NCI-H526 treated with DMSO at 0.1 percent for 48 hours (cell line): ENCODE measurements at places on chromosomes 4 and X.

- DNase-seq = no peak
Observed at GRCh38 chr4:81398379-81398778, 73.3 kb downstream of the RASGEF1B start.

DNA sequence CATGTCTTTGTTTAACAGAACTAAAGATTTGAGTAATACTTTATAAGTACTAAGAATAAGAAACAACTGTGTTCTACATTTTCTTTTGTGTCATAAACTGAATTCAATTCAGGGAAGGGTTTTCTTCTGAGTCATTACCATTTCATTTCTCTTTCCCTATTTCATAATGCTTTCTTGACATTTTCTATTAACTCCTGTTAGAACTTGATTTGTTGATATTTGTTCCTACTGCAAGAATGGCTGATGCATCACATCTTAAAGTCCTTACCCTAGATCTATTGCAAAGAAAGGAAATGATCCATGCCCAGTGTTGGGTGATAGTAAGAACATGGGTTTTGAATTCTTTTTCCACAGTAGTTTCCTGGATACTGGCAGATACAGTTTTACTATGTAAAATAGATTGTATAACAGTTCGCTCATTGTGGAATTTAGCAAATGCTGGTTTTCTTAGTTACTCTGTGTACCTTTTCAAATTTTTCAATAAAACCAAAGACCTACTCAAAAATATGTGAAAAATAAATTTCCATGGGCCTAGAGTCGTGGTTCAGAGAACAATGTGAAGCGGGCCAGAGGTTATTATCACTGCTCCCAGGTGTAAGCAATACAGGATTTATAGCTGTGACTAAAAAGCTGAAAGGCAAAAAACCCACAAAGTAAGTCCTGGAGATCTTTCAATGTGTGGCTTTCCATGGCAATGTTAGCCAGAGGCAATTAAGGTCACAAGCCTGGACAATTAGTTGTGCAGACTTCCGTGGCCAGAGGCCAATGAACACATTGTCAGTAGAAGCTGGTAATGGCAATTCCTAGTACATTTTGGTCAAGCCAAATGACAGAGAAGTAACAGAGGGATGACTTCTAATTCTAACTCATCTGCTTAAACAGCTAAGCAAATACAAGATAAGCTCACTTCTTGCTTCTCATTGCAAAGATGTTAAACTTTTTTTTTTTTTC is 127.3 kb upstream of the FAT4 start:
- DNase-seq = no peak

DNA sequence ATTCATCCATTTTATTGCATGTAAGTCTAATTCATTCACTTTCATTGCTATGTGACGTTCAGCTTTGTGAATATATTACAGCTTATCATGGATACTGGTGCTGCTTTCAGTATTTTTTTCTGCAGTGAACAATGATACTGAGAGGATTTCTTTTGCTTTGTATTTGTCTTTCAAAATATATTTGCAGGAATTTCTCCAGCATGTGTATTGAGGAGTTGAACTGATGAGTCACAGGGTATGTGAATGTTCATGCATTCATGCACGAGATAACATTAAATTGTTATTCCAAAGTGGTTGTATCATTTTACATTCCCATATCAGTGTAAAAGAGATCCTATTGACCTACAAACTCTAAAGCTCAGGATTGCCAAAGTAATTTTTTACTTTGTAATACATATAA is 283.8 kb upstream of the ARSJ start:
- no peak for DNase-seq

DNA sequence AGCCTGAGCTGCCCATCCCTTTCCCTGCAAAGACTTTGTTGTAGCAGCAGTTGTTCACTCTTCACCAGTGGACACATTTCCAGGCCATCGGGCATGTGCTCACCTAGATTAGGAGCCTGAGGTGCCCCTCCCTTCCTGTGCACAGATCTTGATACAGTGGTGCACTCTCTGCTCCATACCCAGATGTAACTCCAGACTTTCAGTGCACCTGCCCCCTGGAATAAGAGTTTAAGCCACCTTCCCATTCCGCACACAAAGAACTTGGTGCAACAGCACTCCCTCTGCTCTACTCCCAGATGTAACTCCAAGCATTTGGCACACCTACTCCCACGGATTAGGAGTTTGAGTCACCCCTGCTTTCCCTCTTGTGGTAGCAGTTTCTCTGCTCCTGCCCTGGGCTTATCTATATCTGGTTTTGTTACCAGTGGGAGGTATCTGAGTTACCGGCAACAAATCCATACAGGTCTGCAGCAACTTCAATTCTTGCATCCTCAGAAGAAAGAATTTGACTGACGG is 36.0 kb upstream of the PLK4 start:
- no peak for DNase-seq

- no peak for DNase-seq
Observed at GRCh38 chr4:150950657-150951288, 64.3 kb downstream of the LRBA start.

- DNase-seq = no peak
Observed at GRCh38 chr4:152508386-152508785, 27.5 kb downstream of the FBXW7 start.

- DNase-seq = no peak
Observed at GRCh38 chrX:103220511-103221323, 5.8 kb downstream of the BEX4 start.

GRCh38 chr4:16464651-16465050 is 238.4 kb upstream of the TAPT1 start:
- DNase-seq = no peak

- no peak for DNase-seq
Observed at GRCh38 chr4:151865312-151865711, 104.5 kb upstream of the GATB start.

DNA sequence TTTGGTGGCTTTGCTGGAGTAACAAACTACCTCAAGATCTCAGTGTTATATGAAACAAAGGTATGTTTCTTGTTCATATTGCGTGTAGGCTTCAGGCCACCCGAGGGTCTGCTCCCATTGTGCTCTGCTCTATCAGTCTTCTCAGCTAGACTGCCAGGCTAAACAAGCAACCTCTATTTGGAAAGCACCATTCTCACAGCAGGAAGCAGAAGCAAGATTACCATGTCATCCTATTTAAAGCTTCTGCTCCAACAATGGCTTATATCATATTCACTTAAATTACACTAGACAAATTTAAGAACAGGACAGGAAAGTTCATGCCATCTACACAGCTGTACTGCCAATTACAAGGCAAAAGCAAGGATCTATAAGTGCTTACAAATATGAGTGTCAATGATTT is 385.8 kb downstream of the PPARGC1A start:
- DNase-seq = no peak
